Activated T-cell treated with anti-CD3 and anti-CD28 coated beads, Interleukin-2, amount 50 U/mL, for 48 hours (primary cell): ENCODE measurements at places on chromosomes 6 and 20.

GRCh38 chr6:143333749-143334520 is 116.6 kb downstream of the ADAT2 start:
- no peak for DNase-seq

DNA sequence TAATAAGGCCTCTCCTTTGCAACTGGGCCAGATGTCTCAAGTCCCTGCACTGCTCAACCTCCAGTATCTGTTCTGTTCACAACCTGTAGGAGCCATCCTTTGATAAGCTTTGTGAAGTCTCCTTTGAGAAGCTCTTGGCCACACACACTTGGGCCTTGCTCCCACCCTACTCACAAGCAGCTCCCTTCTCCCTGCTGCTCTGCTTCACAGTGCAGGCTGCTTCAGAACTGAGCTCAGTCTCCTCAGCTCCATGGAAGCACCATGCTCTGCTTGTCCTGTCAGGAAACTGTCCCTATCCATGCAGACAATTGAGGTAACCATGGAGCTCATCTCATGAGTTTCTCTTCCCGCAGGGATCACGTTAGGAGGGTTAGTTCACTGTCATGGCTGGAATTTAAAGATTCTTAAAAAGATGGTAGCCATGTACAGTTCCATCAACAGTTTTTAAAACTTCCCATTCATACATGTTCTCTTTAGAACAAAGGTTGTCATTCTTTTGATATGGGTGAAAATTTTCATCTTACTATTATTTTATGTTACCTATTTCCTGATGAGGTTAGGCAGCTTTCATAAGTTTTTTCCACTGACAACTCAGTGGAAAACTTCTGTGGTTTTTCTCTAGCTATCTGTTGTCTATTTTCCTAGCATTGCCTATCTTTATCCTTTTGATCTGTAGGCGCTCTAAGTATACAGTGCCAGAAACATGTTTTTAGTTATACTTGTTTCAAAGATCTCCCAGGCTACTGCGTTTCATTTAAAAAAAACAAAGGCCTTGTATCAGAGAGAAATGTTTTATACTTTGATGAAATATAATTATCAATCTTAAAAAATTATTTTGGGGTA is 62.6 kb downstream of the AK9 start:
- DNase-seq: no peak

DNA sequence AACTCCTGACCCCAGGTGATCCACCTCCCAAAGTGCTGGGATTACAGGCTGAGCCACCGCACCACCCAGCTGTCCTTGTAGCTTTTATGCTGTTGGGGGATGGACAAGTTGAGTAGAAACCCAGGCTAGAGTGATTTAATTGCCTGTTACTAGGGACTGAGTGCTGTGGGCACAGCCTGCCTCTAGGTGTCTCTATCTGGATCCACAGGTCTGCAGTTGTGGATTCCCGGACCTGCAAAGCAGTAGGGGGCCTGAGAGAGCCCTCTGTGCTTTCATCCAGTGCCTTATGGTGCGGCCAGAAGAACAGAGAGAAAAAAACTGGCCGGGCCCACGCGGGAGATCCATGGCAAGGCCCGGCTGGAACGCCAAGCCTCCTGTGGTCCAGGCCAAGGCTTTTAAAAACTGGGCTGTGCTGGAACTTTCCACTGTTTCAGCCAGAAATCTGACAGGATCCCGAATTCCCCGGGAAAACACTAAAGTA is 5.2 kb downstream of the SIRPA start:
- no peak for DNase-seq

DNA sequence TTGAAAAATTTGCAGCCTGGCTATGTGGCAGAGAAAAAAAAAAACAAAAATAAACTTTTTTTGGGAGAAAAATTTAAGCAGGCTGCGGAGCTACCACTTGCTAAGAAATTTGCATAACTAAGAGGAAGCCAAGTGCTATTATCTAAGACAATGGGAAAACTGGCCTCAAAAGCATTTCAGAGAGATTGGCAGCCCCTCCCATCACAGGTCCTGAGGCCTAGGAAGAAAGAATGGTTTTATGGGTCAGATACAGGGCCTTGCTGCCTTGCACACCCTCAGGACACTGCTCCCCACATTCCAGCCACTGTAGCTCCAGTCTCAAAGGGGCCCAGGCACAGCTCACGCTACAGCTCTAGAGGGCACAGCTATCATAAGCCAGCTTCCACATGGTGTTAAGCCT is 777.9 kb downstream of the TENT5A start:
- no peak for DNase-seq

- DNase-seq: no peak
Measured at GRCh38 chr6:74973591-74973990, 232.3 kb downstream of the COL12A1 start.

GRCh38 chr20:49282584-49283171 is 4.8 kb upstream of the ZNFX1 start:
- DNase-seq: peak; percentile 51

DNA sequence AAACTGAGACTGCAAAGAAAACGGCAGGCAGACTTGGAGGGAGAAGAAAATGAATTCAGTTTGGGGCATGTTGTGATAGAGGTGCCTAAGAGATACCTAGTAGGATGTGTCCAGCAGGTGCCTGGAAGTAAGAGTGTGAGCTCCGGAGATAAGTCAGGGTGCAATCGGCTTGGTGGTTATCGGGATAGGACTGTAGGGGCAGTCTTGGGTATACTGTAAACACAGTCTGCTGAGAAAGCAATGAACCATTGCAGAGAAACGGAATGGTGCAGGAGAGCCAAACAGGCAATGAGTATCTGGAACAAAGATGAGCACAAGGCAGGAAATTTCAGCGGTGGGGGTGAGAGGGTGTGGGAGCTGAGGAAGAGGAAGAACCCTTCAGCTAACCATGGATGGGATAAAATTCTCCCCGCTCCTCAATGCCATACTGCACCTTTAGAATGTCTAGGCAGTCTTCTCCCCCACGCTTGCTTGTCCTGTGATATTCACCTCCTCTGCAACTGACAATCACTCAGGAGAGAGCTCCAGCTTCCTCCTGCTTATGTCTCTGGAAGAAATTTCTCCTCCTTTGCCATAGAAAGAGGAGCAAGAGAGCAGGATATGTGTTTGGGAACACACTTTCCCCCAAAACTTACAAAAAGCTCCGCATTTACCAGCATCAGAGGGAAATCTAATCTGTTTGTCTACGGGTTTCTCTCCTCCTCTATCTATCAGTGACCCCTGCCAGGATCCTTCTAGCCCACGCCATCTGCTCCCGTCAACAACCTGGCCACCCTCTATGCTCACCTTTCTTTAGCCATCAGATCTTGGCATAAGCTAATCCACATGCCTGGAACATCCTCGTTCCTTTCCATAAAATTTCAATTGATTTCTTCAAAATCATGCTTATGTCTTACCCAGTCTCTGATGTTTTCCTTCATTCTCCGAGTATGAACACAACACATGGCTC is 381.7 kb upstream of the JARID2 start:
- DNase-seq: no peak

DNA sequence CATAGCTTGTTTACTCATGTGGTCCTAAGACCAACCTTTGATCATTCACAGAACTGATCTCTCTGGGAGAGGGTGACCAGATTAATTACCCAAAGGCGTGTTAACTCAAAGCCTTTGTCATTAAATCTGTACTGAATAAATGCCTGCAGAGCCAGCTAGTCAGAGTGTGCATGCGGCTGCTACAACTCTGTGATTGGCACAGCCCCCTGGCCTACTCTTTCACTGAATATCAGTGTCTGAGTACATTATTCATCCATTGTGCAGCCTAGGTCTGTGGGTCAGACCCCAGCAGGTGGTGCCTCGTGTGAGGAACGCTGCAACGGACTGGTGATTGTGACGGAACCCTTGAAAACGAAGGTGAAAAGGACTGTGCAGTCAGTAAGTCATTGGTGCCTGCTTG is 663.6 kb downstream of the PHF3 start:
- no peak for DNase-seq

- DNase-seq: no peak
Measured at GRCh38 chr20:18978311-18978710, 164.7 kb downstream of the SCP2D1 start.

DNA sequence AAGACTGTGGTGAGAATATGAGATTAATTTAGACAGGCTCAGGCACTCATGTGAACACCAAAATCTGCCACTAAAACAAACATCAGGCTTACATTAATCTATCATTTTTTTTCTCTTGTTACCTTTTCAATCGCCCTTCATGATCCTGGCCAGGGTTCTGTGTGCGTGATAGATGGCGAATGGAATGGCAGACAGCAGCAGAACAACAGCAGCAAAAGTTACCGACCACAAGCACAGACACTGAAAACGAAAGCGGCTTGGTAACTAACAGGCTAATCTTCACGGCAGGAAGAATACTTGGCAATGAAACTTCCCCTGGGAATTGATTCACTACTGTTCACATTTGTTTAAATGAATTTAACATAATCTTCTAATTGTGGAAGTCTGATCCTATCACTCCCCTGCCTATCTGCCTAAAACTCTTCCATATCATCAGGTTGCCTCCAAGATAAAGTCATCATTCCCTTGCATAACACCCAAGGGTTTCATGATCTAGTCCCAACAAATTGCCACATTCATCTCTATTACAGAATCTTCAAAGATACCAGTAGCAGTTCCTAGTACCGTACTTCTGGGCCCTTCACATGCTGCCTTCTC is 28.7 kb downstream of the PTPRK start:
- no peak for DNase-seq

DNA sequence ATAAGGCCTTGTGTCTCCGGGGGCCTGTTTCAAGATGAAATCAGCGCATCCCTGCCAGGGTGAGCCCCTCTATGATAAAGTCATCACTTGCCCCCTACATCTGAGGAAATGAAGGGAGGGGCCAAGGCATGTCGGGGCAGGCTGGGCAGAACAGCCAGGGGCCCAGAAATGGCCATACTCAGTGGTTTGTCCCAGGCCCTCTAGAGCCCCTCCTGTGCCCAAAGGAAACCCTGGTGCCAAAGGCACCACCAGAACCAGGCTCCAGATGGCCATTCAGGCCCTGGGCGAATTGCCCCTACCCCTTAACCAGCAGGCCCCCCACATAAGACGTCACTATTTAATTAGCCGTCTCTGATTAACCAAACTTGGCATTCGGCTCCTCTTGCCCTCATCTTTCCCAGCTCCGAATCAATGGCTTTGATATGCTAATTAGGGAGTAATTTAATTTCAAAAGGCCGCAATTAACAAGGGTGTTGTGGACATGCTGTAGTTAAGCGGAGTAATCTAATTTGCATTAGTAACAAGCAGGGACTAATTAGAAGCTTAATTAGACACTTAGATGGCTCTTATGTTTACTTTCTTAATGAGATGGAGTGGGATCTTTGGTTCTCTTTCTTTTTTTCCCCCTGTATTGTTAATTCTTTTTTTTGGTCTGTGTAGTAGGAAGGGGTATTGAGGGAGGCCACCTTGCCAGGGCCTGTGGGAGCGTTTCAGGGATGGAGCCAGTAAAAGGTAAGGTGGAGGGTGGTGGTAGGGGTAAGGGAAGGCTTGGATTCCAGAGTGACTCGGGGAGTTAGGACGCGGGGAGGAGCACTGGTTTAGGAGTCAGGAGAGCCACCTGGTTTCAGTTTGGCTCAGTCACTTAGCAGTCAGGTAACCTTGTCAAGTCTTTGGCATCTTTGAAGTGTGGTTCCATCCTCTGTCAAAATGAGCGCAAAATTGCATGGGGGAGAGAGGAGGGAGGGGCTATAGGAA is 9.4 kb downstream of the FOXP4 start:
- no peak for DNase-seq

GRCh38 chr20:62201173-62202082 is 18.6 kb downstream of the MTG2 start:
- no peak for DNase-seq

- DNase-seq: no peak
Measured at GRCh38 chr6:95084867-95085266, 492.5 kb upstream of the MANEA start.
